Mammary epithelial cell (primary cell): ENCODE measurements at places on chromosomes 16 and 17. TPM values are rescaled to one million over a fixed set of nuclear protein-coding genes. Genes with fewer than 3 reads are reported as not detected.
A peak's percentile ranks its signal among the peaks of the same experiment; 100 is the strongest.

- DNase-seq: peak; percentile 60
These were observed 57.3 kb downstream of the RAP1GAP2 start for GRCh38 chr17:2853283-2854142.

- no peak for DNase-seq
These were observed 95.1 kb downstream of the PRKCA start for GRCh38 chr17:66397486-66397885.

GRCh38 chr16:50697881-50698767 is 4.7 kb downstream of the NOD2 start:
- peak; percentile 86 for DNase-seq

GRCh38 chr16:51152691-51153576 is 1.9 kb upstream of the SALL1 start:
- DNase-seq: no peak

GRCh38 chr17:17561408-17562145 is 29.9 kb downstream of the PEMT start:
- DNase-seq: no peak

GRCh38 chr17:38747463-38748148 is 530 bp downstream of the PCGF2 start:
- peak; percentile 11 for DNase-seq

GRCh38 chr17:75878174-75878998 is at the start of gene TRIM47:
TSS of gene TRIM47 (minus strand) at chr17:75878581. CDS start at chr17:75878548, 33 bp downstream.
- peak; percentile 50 for DNase-seq

DNA sequence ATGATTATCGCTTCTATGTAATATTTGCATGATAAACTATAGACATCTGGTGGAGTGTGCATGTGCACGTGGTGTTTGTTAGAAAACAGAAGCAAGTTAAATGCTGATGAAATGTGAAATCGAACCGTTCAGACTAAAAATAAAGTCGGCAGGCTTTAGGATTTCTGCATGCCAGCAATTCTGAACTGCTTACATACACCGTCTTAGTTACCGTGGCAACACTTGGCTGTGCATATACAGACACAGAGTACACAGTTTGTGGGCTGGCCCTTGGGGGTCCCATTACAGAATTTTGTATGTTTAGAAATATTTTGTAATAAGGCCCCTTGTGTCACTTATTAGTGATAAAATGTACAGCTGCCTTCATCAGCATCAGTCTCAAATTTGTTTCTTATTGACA is 605.5 kb downstream of the RBFOX1 start:
- no peak for DNase-seq

DNA sequence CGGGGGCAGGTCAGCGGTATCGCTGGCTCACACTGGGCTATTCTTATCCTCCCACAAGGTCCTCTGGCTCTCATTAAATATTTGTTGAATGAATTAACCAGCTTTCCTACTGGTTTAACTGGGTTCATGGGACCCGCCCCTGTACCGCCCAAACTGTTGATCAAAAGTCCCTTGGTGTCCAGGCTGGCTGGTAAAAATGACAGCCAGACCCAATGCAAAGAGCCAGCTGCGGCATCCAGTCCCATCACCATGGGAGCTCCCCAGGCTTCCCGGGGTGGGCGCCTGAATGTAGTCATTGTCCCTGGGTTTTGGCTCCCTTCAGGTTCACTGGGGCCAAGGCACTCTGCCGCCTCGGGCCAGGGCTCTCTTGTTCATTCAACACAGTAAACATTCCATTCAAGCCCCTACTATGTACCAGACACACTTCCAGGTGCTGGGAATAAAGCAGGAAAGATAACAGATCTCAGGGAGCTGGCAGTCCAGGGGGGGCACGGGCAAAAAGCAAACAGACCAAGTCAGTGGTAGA is 11.7 kb upstream of the ATP2C2 start:
- DNase-seq: peak; percentile 83

DNA sequence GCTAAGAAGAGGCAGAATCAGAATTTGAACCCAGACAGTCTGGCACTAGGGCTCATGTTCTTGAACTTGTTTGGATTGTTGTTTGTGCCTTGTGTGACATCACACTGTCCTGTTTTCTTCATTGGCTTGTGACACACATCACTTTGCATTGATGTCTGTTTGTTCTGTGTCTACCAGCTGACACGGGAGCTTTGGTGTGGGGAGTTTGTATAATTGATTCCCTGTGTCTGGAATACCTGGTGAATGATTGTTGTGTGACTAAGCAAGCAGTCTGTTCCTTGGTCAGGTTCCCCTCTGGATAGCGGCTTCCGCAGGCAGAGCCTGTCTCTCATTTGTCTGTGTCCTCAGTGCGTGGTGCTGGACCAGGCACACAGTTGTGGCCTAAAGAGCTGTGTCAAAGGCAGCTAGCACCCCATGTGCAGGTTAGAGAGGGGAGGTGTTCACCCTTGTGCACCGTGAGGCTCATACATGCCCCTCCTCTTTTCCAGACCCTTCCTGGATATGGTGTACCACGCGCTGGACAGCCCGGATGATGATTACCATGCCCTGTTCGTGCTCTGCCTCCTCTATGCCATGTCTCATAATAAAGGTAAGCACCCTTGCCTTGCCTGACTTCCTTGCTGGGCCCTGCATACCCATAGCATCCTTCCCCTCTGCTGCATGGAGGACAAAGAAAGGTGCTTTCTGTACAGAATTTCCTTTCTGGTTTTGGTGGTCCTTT is 80.1 kb downstream of the CLEC16A start:
- DNase-seq: peak; percentile 56

DNA sequence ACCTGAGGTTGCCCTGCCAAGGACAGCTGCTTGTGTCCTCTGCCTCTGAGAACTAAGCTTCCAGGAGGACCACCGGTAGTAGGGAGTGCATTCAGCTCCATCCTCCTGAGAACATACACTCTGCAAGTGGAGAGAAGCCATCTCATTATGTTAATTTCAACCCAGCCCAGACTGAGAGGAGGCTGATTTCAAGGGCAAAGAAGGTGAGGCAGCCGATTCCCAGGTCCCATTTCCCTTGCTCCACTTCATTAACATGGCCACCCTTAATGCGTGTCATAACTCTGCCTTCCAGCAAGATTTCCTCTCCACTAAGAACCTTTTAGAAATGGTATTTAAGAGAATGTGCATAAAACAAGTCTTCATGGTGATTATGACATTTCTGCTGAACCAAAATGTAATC is 72.5 kb downstream of the CDH13 start:
- DNase-seq: no peak

- peak; percentile 63 for DNase-seq
These were observed 30.8 kb upstream of the ADCY7 start for GRCh38 chr16:50235581-50235980.

- no peak for DNase-seq
These were observed 10.4 kb upstream of the MT4 start for GRCh38 chr16:56554441-56554840.

DNA sequence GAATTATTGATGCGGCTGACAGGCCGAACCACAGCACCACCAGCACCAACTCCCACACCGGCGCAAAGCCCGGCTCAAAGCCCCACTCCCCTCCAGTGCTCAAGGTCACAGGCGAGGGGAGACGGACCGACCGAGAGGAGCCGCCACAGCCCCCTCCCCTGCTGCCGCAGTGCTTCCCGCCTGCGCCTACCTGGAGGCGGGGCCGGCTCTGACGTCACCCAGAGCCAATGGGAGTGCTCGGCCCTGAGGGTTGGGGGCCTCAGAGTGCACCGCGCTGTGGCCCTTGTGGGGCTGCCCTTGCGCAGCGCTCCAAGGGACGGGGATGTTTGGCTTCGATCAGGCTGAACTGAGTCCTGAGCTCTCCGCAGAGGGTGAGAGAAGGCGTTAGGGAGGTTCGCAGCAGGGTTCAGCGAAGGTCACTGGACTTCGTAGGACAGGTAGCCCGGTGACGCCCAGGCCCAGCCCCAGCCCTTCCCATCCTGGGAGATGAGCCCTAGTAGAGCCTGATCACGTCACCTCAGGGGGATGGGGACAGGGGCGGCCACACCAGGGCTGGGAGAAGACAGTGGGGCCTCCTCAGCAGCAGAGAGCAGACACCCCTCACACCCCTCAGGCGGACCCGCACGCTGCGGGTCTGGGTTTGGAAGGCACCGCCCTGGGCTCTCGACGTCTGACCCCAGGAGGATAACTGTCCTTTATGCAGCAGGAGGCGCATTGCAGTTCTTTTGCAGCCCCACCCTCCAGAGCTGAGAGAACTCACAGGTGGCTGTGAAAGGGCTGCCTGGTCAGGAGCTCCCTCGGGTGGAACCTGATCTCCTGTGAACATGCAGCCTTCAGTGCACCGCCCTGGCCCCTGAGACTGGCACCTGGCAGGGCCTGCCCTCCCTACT is 1.5 kb downstream of the NDRG4 start:
- DNase-seq: no peak

CCL2 gene
- total RNA-seq: 3.3 TPM

TSNAXIP1 gene
- total RNA-seq: 0.96 and 0.99 TPM in 2 replicates
